ENCODE measurements at places on chromosomes 16 and 17.

DNA sequence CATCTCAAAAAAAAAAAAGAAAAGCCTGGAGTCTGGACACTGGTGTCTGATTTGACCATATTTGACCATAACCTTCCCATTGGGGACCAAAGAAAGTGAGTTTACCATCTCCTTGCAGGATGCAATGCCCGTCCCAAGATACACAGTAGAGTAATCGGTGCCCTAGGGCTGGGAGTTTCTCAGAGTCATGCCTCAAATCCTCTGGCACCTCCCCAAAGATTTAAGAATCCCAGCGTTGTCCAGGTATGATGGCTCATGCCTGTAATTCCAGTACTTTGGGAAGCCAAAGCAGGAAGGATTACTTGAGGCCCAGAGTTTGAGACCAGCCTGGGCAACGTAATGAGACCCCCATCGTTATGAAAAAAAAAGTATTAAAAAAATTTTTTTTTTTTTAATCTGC lies 5.0 kb downstream of the PITPNM3 start:
- DNase-seq: no peak

DNA sequence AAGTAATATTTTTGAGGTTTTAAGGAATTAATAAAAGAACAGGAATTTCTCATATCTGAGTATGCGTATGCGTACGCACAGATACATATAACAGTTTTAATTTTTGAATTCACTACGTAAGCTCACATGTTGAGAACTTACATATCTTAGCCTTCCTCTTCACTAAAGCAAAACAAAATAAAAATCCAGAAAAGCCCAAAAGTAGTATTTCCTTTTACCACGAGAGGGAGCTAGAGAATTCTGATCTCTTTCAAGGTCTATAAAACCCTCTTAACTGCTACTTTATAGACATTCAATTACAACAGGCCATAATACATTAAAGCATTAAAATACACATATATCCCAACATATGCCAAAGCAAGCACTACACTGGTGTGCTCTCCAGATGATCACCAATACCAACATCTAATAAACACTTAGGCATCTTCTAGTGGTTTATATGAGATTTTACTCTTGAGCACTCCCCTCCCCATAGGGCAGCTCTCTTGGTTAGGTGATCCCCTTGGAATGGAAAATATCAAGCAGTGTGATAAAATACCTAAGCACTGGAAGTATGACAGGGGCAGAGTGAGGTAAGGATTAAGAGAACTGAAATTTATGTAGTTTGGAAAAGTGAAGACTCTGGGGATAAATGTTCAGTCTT lies 94.0 kb downstream of the SKAP1 start:
- DNase-seq: peak; percentile 3

DNA sequence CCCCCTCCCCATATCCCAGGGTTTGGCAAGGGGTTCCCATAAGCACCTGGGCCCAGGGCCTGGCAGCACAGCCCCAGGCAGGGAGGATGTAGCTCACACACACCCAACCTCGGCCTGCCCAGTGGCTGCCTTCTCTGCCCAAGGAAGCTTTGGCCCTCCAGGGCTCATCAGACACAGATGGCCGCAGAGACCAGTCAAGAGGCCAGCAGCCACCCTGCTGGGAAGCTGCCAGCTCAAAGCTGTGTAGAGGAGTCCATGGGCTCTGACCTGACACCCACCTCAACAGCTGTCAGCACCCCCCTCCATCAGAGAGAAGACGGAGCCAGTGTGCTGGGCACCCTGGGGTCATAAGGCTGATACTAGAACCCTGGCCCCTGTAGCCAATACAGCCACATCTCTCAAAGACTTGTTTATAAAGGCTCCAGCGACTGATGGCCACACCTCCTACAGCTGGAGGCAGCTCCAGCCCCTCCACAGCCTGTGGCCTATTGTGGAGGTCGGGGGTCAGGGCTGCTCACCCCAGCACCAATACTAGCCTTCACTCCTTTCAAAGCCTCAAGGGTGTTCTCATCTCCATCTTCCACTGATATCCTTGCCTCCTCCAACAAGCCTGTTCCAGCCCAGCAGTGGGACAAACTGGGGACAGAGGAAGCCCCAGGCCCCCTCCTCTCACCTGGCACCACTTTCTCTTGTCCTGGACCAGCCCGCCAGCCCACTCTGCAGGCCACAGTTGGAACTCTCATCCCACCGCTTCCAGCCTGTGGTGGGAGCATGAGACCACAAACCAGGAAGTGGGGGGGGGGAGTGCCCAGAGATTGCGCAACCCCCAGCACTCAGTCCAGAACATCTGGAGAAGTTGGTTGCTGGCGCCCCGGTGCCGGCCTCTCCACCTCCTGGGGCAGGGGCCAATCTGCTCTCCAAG lies 2.2 kb upstream of the MPG start:
- no peak for DNase-seq

DNA sequence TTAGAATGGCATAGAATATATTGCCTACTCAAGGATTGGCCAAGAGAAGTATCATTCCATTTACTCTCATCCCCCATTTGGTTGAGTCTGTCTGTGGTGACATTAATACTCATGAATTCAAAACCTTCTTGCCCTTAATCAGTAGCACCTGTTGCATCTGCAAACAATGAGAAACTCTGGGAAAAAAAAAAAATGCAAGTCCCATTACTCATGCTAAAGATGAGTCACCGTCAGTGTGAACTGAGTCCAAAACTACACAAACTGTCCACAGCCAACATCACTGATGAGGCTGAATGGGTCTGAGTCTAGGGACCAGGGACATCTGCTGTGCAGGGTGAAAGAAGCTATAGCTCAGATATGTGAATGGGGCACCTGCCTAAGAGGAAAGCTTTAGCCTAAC lies 96.9 kb upstream of the ADAMTS18 start:
- no peak for DNase-seq

DNA sequence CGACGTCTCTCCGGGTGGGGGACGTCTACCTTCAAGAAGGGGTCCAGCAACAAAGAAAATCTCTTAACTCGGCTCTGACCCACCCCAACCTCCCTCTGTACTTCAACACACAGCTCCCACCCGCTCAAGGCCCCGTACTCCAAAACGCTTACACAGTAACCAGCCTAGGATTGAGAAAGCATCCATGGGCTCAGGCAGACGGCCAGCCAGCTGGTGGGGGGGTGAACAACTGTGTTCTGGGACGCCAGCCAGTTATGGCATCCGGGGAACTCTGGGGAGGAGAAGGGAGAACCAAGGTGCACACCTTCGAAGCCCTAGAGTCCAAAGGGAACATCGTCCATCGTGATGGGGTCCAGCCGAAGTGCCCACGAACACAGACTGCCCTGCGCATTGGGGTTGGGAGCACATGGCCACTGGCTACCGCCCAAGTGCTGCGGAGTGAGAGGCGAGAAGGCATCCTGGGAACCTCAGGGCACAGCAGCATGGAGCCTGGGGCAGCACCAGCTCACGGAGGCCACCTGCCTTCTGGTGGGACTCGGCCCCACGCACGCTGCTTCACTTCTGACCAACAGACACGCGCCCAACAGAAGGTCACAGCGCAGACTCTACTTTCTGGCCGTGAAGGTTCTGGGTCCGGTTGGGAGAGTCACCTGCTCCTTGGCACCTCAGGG lies 14.3 kb downstream of the SLC16A3 start:
- DNase-seq: no peak

DNA sequence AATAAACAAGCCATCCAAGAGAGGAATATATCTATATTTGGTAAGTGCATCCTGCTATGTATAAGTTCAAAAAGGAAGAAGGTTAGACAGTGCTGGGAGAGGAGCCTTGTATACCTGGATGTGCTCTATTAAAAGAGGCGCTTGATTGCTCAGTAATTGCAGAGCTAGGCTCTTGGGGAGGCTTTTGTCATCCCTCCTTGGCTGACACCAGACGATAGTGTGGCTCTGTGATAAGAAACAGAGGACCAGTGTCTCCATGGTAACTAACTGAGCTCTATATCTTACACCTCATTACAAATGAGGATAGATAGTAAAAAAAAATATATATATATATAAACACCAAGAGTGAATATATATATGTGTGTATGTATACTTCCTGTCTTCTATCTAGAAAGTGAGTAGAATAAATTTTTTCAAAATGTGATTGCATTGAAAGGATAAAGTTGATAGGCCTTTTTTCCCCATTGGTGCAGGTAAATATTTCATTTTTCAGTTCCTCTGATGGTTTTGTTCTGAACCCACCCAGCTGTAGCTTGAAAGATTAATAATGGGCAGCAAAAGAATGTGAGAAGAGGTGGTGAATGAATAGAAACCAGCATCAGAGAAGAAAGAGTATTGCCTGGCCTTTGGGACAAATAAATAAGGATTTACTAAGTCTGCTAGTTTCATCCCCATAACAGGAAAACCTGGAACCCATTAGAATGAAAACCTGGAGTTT lies 303.7 kb downstream of the ZFHX3 start:
- no peak for DNase-seq
